COLO829 (cell line): ENCODE measurements at places on chromosomes 3 and 15.

- no peak for DNase-seq
Observed at GRCh38 chr15:89781055-89781454, 4.9 kb downstream of the MESP2 start.

GRCh38 chr3:122924056-122924455, 103.5 kb downstream of the SEMA5B start:
- DNase-seq, result no peak

DNA sequence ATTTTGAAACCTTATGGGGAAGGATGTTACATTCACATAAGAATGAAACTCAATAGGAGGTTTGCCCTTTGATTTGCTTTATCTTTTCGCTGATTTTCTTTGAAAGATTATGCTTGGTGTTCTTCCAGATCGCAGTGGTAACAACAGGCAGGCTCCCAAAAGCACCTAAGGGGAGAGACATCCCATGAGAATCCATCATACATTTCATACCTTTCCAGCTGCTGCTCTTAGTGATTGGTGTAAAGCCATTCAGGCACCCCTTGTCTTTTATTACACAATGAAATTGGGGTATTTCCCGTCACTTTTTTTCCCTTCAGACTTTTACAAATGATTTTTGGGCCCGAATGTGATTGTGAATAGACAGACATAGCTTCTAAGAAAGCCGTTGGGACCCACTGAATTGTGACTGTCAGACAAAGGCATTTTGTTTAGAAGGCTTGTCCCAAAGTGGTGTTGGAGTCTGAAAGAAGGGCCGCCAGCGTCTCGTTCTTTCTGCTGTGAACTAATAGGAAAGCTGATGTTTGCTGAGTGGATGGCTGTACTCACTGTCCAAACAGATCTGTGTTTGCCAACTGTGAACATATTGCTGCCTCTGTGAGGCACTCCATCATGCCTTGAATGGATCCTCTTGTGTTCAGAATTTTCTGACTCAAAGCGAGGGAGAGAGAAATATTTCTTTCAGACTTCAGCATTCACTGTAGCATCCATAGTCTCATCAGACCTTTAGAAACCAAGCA, 164.3 kb downstream of the FNDC3B start:
- DNase-seq, result peak; percentile 79

- no peak for DNase-seq
Observed at GRCh38 chr3:14802381-14802731, 16.4 kb upstream of the FGD5 start.

DNA sequence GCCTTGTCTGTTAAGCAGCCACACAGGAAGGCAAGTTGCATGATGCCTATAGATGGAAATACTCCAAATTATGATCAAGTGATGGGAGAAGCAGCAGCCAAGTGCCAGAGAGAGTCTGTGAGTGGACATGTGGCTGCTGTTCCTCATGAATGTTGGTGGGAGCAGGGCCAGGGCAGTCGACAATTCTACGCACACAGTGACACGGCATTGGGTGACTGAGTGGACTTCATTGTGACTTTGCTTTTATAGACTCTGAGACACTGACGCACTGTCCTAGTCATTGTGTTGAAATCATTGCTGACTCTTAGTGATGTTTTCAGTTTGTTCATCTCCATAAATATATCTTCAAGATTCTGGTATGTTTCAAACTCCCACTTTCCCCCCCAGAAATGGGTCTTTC, 246.3 kb upstream of the SEMA6D start:
- no peak for DNase-seq

DNA sequence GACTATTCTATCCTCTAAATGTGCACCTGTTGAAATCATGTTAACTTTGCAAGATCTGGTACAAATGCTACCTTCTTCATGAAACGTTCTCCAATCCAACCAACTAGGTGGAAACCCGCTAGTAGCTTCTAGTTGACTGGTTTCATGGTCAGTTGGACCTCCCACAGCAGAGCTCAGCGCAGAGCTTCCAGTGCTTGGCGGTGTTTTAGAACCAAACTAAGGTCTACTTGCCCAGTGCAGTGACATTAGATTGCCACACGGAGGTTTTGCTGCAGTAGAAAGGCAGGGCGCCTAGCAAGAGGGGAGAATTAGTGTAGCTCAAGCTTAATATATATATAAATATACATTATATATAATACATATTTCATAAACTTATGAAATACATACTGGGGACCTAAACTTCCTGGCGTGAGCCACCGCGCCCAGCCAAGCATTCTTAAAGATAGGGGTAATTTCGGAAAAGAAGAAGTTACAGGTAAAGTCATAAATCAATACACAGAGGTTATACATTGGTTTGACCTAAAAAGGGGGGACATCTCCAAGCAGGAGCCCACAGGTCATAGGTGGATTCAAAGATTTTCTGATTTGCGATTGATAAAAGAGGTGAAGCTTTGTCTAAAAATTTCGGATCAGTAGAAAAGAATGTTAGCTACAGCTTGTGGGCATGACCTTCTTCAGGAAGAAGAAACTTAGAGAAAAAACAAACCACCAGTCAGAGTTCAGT, 2.1 kb upstream of the OXSR1 start:
- no peak for DNase-seq

DNA sequence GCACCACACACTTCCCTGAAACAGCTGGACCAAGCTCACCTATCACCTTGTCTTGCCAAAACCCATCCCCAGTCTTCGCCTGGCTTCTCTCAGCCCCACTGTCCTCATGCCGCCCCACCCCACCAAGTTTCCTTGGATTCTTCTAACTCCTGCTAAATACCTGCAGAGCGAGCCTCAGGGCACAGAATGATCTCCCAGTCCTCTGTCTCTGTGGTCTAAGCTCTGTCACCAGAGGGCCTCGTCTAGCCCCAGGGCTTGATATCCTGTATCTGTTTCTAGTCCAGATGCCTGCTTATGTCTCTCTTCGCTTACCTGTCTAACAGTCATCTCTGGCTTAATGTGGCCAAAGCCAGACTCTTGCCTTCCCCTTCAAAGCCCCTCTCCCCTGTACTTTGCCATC, 9.7 kb downstream of the CCDC12 start:
- no peak for DNase-seq

DNA sequence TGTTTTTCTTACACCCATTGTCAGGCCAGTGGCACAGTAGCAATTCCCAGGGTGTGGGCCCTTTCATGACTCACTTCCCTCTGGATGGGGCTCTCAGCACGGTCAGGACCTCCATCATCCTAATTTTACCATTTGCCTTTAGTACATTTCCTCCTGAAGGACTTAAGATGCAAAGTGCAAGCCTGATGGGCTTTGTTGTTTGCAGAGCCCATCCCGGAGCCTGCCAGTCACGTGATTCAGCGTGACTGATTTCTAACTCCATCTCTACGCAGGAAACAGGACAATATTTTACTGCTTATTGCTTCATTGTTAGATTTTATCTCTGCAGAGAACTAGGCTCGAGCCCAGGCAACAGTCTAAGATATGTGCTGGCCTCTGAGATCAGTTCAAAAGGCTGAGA, 223.7 kb downstream of the PDZRN3 start:
- no peak for DNase-seq

DNA sequence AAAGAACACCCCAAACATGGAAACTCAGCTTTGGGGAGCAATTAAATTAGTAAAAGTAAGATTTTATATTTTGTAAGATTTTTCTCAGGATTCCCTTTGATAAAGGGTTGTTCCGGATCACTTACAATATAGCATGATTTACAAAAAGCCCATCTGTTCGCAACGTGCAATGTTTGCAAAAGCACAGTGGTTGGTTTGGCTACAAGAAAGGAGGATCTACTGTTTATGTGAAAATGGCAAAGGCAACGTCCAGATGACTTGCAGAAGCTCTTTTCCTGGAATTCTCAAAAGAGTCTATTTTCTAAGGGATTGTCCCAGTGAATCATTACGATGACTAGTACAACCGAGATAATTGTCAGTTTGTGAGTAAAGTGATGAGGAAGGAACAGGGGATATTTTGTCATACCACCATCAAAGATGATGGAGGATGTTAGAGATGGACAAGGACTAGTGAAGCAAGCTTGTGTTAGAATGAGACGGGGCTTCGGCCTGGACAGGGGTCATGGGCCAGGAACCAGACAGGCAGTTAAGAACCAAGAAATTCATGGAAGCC, 71.6 kb downstream of the CRYGS start:
- peak; percentile 42 for DNase-seq

DNA sequence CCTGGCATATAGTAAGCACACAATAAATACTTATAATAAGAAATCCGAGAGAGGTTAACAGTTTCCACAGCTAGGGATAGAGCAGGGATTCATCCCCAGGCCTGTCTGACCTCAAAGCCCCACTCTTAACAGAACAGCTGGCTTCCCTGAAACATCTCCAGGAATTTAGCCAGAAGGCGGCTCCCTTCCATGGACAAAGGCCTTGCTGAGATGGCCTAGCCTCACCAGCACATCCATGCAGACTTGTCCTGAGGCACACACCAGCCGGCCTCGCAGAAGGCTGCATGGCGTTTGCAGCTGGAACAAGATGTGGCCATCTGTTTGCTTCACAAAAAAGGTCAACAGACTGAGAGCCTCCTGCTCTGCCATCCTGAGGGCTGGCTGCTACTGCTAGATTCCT, 245.4 kb downstream of the SLCO3A1 start:
- DNase-seq, result no peak

DNA sequence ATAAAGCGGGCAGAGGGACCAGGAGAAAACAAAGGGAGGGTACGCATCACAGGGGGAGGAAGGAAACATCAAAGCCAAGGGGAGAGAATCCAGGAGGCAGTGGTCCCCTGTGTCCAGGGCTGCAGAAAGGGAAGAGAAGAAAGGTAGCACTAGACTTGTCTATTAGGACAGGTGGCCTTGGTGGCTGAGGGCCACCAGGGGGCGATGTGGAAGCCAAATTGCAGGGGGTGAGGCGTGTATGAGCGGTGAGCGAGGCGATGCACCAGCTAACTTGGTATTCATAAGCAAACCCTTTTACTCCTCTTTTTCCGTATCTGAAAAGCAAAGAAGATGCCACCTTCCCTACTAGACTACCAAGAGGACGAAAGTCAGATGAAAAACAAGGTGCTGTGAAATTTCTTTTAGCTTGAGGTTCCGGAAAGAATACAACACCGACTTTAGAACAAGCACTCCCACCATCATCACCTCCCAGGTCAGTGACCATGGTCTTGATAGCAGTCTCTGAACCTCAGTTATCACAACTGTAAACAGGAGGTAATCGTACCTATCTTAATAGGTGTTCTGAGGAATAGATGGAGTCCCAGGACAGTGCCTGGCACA, 654.4 kb upstream of the ADAMTS9 start:
- DNase-seq, result peak; percentile 44

DNA sequence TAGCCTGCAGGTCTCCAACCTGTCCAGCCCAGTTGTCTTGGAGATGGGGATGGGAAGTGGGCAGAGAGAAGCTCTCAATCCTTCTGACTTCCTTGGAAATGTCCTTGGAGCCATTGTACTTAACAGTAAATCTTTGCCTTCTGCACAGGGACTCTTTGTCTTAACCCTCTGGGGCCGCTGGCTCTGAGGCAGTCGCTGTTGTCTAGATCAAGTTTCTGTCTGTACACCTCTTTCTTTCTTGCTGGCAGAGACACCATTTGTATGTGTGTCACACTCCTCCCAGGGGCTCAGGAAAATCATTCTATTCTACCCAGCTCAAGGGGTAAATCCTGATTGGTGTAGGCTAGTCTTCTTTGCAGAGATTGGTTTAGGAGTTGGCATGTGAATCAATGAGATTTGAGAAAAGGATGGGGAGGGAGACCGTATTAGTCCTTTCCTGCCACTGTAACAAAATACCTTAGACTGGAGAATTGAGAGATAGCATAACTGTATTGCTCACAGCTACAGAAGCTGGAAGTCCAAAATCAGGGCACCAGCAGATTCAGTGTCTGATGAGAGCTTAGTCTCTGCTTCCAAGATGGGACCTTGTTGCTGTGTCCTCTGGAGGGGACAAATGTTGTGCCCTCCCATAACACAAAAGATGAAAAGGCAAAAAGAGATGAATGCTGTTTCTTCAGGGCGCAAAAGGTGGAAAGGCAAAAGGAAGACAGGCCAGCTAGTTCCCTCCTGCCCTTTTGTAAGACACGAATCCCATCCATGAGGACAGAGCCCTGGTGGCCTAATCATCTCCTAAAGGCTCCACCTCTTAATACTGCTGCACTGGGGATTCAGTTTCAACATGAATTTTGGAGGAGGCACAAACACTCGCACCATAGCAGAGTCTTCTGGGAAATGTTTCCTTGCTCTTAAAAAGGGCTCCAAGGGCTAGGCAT, 66.3 kb downstream of the PPCDC start:
- no peak for DNase-seq

- DNase-seq, result no peak
Observed at GRCh38 chr15:42808913-42809312, 72.0 kb upstream of the CDAN1 start.

GRCh38 chr3:72031581-72031980, 246.6 kb upstream of the PROK2 start:
- DNase-seq, result no peak

- no peak for DNase-seq
Observed at GRCh38 chr3:16884748-16885592, at the start of gene PLCL2. Gene PLCL2, plus strand, starts transcription at chr3:16884955. Its CDS starts 85 bp downstream, at chr3:16885040.

- DNase-seq, result peak; percentile 21
Observed at GRCh38 chr15:32951736-32952464, 234.1 kb downstream of the GREM1 start.

- no peak for DNase-seq
Observed at GRCh38 chr3:52493232-52494017, 1.7 kb upstream of the STAB1 start.

- DNase-seq, result no peak
Observed at GRCh38 chr3:187568171-187568570, 102.0 kb downstream of the SST start.

DNA sequence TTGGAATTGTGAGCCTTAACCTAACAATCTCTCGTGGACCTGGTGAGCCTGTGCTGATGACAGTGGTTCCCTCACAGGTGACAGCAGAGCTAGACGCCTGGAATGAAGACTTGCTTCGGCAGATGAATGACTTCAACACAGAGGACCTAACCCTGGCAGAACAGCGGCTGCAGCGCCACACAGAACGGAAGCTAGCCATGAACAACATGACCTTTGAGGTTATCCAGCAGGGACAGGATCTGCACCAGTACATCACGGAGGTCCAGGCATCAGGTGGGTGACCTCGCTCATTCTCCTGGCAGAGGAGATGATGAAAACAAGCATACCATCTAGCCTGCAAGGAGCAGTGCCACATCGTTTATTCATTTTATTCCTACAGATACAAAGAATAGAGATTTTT, 316.9 kb upstream of the UMPS start:
- DNase-seq, result no peak

DNA sequence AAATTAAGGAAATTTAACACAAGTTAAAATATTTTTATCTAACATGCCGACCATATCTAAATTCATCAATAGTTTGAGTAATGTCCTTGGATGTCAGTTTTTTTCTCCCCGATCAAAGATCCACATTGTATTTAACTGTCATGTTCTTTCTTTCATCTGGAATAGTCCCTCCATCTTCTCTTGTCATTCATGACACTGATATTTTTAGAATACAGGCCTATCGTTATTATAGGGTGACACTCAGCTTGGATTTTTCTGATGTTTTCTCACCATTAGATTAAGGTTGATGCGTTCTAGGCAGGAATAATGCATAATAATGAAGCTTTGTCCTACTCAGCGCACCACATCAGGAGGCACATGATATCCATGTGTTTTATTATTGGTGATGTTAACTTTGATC, 13.2 kb upstream of the PYGO1 start:
- no peak for DNase-seq
